Stimulated activated CD8-positive, alpha-beta memory T cell treated with anti-CD3 and anti-CD28 coated beads, Interleukin-15, amount 100 ng/mL, for 24 hours (primary cell): ENCODE measurements at places on chromosomes 2 and 18.

DNA sequence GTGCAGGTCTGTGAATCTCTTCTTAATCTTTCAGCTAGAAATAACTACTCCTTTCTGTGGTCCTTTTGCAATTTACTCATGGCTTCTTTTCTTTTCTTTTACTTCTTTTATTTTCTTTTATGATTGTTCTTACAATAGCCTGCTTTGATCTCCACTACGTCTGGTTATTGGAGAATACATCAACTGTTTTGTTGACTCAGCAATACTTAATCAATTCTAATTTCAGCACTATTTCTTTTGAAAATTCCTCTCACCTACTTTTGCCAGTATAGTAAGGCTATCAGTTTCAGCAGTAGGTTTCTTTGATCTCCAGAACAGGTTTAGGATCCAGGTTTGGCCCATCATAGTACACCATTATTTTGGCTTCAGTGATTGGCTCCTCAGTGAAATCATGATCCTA, 111.8 kb upstream of the DPP10 start:
- no peak for DNase-seq

DNA sequence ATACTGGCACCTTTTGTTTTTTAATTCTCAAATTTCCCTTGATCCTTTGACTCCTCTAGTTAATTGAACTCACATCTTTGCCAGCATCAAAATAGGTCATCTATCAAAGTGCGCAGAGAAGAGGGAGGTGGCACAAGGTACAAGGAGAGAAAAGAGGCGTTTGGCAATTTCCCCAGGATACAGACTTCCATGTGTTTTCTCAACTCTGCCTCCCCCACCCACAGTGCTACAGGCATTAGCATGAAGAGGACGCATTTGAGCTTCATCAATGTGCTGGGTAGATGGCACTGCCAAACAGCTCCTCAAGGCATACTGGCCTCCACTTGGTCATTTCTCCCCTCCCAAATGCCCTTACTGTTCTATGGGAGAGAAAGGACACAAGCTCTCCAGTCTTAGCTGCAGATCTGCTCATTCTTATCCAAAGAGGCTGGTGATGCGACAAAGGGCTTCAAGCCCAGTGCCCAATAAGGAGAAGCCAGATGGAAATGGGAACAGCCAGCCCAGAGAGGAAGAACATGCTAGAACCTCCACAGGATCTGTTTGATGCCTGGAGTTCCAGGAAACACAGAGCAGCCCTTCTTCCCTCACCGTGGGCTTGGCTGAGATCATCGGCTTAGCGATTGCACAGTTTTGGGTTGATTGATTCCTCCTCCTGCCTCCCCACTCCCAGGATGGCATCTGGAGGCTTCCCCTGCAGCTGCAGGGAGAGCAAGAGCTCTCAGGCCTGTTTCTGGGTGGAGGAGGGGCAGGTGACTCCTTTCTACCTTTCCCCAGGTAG, 144.7 kb upstream of the SMAD2 start:
- DNase-seq, result no peak

DNA sequence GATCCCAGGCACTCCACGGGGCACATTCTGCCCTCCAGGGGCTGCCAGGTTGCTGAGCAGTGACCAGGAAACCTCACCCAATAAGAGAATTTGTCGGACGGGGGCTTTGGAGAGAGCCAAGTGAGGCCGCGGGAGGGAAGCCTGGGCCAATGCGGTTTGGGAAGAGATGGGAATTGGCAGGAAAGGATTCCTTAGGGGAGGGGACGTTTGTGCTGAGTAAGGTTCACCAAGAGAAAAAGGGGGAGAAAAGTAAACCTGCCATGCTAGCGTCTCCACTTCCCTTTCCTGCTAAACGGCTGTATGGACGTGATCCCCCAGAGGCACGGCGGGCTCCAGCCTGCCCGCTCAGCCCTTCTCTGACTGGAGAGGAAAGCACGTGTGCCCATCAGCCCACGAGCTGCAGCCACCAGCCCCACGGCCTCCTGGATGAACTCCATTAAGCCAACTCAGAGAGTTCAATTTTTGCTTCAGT, 194.4 kb upstream of the ID2 start:
- DNase-seq, result no peak

GRCh38 chr2:27964067-27964466, 73.5 kb downstream of the BABAM2 start:
- no peak for DNase-seq

DNA sequence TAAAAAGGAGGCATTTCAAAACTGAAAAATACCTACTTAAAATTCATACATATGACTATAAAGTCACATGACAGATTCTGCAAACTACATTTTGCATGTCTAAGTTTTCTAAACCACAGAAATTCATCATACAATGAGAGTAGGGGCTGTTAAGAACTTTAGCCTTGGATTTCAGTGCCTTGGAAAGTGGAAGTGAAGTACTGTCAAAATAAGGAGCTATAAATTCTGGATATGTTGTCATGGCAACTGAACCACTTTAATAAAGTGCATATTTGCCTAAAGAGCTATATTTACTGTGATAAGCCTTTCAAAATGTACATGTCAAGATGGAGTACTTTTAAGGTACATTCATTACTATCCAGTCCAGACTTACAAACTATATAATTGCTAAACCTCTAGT, 227.1 kb downstream of the RAB3GAP1 start:
- DNase-seq, result no peak

DNA sequence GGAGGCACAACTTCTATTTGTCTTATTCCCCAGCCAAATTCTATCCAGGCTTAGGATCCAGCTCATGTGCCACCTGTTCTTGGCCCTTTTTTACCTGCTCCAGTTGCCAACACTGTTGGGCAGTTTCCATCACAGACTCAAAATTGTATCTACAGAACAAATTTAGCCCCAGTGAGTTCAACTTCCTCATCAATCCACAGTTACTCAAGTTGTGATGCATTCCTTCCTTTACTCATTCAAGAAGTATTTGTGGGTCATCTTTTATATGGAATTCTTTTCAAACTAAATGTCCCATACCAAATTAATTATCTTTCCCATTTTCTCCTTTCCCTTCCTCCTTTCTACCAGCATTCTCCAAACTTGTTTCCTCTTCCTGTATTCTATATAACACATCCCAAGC, 12.7 kb upstream of the DDX18 start:
- DNase-seq, result no peak

GRCh38 chr2:133570542-133570941, 2.3 kb upstream of the NCKAP5 start:
- no peak for DNase-seq

GRCh38 chr2:45851576-45852304, 200.3 kb downstream of the PRKCE start:
- DNase-seq, result no peak

- no peak for DNase-seq
Measured at GRCh38 chr2:219440388-219441256, 6.0 kb downstream of the SPEG start.

- no peak for DNase-seq
Measured at GRCh38 chr2:33246432-33246831, 230.0 kb upstream of the RASGRP3 start.
